Smooth muscle cell of bladder (primary cell): ENCODE measurements at places on chromosomes 13 and 19. TPM values are rescaled to one million over a fixed set of nuclear protein-coding genes. Genes with fewer than 3 reads are reported as not detected.

The PPP1R13L gene
- 1.6 and 1.7 TPM in 2 replicates for total RNA-seq

The THSD8 gene
- 0.46 TPM in 1 of 2 replicates, not detected in the other for total RNA-seq

The ZNF837 gene
- total RNA-seq, result 1.4 and 1.5 TPM in 2 replicates

The RETN gene
- total RNA-seq, result not detected in 2 replicates

The NPHS1 gene
- total RNA-seq, result not detected in 2 replicates

The PBX4 gene
- 0.43 and 0.55 TPM in 2 replicates for total RNA-seq

The LILRB3 gene
- not detected in 2 replicates for total RNA-seq

The MAP2K2 gene
- total RNA-seq, result 243 and 270 TPM in 2 replicates

The CADM4 gene
- total RNA-seq, result 2.0 and 3.0 TPM in 2 replicates

The ZGLP1 gene
- total RNA-seq, result 0.28 and 0.37 TPM in 2 replicates

The TEAD2 gene
- 15.9 and 16.4 TPM in 2 replicates for total RNA-seq
